ENCODE measurements at places on chromosomes 16 and 17.

DNA sequence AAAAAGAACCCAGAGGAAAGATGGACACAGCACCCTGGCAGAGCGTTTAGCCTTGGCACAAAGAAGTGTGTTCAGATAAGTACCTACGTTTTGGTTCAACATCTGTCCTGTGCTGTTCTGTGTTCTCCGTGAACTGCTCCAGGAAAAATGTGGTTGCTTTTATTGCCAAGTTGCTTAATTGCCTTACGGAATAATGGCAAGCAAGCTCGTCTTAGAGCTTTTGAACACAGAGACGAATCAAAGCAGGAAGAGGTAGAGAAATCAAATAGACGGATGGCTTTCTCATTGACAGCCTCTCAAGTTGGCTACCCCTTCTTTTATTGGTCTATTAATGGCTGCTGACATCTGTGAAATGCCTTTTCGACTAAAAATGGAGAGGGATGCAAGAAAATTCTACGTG, 911.1 kb upstream of the EEF2KMT start:
- DNase-seq, result no peak

DNA sequence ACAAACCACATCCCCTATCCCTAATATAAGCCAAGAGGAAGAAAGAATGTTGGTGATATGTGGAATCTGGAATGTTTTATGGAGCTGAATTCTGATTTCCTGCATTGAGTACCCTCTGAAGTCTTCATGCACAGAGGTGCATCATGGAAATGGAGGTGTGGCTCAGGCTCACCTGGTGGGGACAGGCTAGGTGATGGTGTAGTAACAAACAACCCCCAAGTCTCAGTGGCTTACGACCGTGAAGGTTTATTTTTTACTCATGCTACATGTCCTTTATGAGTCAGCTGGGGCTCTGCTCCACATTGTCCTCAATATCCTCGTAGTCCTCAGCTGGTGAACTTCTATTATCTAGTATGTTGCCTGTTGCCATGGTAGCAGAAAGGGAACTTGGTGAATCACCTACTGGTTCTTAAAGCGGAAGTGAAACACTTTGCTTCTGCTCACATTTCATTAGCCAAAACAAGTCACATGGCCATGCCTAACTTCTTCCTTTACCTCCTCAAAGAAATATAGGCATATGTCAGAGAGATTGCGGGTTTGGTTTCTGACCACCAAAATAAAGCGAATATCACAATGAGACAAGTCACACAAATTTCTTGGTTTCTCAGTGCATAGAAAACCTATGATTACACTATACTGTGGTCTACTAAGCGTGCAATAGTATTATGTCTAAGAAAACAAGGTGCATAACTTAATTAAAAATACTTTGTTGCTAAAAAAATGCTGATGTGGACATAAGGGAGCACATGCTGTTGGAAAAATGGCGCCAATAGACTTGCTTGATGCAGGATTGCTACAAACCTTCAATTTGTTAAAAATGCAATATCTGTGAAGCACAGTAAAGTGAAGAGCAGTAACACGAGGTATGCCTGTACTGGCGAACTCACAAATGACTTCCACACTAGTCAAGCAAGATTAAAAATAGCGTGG, at the start of gene PMFBP1:
Gene PMFBP1, minus strand, starts transcription at position 51 of the 930 bp plus-strand sequence. CDS start 947 bp downstream, outside the sequence.
- peak; percentile 8 for DNase-seq

GRCh38 chr17:8857919-8858318, 9.6 kb downstream of the PIK3R6 start:
- DNase-seq, result peak; percentile 66

GRCh38 chr16:1619976-1620375, 7.8 kb downstream of the CRAMP1 start:
- no peak for DNase-seq

DNA sequence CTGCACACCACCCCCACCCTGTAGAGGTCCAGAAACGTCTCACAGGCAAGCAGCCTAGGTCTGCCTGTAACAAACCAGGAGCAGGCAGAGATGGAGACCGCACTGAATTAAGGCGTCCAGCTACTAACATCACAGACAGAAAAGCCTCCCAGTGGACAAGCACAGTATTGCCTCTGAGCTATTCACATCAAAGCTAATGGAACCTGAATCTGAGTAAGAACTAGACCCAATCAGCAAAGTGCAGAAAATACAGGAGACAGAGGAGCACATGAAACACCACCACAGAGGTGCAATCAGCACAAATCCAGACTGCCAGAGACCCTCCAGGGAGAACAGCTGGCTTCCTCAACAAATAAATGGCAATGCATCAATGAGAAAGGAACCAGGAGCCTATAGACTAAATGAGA, 22.2 kb upstream of the PEMT start:
- peak; percentile 77 for DNase-seq

- no peak for DNase-seq
These were observed at the start of gene PNMT for GRCh38 chr17:39667945-39668924. Gene PNMT, plus strand, starts transcription at chr17:39668453. Its CDS starts 23 bp downstream, at chr17:39668476.

- DNase-seq, result no peak
These were observed 476.8 kb downstream of the HAPSTR1 start for GRCh38 chr16:9568261-9568660.

- DNase-seq, result no peak
These were observed 36.4 kb downstream of the MBTPS1 start for GRCh38 chr16:84080378-84080777.

GRCh38 chr17:57121308-57122042, 36.4 kb downstream of the AKAP1 start:
- DNase-seq, result no peak

DNA sequence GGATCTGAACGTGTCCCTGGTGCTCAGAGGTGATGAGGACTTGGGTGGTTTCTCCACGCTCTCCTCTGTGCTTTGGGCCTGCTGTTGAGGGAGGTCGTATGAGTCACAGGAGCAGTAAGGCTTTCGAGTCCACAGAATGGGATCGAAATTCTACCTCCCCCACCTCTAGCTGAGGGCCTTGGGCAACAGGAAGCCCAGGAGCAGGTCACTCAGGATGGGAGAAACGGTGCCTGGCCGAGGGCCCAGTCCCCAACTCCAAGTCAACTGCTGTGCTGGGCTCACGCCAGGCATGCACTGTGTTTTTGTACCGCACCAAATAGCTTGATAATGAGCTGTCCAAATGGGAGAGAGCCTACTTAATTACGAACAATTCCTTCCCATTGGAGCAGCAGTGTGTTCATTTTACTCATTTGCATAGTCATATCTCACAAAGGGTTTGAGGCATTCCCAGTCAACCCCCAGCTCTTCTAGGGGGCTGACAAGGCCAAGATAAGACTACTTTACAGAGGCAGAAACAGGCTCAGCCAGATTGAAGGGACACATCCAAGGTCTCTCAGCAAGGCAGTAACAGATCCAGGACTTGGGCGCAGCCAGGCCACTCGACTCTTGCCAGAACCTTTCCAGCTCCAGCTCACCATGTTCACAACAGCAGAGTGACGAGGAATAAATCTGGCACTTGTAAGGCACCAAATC, 53.6 kb downstream of the WNT3 start:
- DNase-seq, result no peak

- peak; percentile 31 for DNase-seq
These were observed 233.1 kb upstream of the AXIN2 start for GRCh38 chr17:65794572-65794971.

GRCh38 chr16:89377453-89377848, 112.9 kb downstream of the ANKRD11 start:
- DNase-seq, result no peak

DNA sequence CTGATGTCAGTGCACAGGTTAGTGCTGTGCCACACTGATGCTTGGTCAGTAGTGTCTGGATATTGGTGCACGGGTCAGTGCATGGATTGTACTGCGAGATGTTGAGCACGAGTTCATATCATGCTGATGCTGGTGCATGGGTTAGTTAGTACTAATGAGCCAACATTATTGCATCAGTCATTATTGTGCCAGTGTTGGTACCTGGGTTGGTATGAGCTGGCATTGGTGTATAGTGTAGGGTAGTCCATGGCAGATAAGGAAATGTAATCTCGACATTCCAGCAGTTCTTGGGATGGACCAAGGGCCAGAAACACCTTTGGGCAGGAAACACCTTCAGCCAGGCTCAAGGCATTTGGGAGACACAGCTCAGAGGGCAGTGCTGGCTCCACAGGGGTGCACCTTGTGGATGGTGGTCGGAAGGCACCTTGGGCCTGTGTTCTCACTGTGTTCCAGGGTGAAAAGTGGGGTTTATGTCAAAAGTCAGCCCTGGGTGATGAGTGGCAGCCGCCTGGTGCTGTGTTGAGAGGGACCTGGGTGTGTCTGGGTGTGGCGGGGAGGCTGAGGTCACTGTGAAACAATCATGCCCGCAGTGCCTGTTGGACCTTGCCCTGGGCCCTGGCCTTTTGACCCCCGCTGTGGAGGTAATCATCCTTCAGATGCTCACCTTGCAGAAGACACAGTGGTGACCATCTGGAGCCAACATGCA, 100.7 kb upstream of the ZNF469 start:
- DNase-seq, result no peak

DNA sequence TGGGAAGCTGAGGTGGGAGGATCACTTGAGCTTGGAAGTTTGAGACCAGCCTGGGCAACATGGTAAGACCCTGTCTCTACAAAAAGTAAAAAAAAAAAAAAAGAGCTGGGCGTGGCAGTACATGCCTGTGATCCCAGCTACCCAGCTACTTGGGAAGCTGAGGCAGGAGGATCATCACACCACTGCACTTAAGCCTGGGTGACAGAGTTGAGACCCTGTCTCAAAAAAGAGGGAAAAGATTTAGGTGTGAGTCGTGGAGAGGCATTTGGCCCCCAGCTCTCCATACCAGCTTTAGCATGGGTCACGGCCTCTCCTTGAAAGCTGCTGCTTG, 19.1 kb downstream of the ST6GALNAC2 start:
- no peak for DNase-seq

DNA sequence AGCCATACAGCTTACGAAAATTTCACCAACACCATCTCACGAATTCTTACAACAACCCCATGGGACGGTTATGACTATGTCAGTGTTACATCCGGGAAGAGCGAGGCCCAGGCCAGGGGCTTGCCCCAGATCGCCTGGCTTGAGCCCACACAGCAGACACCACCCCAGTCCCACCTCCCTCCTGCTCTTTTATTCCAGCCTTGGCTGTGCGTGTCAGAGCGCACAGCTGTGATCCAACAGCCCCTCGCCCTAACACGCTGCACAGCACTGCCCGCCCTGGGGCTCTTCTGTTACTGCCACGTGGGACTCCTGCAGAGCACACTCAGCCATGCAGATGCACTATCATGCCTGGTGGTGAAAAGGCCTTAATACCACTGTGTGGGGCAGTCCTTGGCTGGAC, 127.9 kb downstream of the ENGASE start:
- DNase-seq, result no peak

DNA sequence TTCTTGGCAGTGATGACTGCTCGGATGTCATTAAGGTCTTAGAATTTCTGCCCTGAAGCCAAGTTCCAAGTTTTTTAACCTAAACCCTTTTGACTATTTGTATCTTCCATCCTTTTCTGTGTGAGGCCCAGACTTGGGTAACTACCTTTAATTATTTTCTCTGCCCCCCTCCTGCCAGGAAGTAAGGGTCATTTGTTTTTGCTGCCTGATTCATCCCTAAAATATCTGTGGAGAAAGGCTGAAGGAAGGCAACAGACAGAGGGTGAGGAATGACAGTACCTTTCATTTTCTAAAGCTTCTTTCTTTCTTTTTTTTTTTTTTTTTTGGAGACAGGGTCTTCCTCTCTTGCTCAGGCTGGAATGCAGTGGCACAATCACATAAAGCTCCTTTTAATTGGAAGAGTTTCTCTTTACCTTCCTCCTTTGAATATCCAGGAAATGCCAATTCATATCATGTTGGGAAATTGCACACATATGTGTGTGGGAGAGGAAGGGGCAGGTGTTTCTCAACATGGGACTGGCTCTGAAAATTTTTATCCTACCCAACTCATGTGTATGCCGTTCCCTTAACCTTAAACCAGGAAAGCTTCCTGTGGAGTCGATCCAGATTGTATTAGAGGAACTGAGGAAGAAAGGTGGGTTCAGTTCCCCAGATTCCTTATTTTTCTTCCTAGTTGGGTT, 957 bp downstream of the VPS25 start:
- no peak for DNase-seq

DNA sequence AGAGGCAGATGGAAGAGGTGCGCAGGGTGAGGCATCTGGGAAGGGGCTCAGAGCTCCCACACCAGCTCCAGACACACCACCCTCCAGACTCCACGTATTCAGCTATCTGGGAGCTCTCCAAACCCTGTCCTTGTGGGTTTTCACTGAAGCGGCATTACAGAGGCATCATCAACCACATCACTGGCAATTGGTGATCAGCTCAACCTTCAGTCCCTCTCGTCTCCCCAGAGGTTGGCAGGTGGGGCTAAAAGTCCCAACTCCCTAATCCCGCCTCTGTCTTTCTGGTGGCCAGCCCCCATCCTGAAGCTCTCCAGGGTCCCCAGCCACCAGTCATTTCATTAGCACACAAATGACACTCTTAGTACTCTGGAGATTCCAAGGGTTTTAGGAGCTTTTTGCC, 123.9 kb downstream of the KCNJ12 start:
- no peak for DNase-seq

GRCh38 chr17:71361656-71362450, 759.0 kb upstream of the SOX9 start:
- DNase-seq, result no peak

- DNase-seq, result no peak
These were observed 41.7 kb downstream of the PGS1 start for GRCh38 chr17:78419970-78420815.

- DNase-seq, result no peak
These were observed 445.4 kb upstream of the GOT2 start for GRCh38 chr16:59179446-59180082.

DNA sequence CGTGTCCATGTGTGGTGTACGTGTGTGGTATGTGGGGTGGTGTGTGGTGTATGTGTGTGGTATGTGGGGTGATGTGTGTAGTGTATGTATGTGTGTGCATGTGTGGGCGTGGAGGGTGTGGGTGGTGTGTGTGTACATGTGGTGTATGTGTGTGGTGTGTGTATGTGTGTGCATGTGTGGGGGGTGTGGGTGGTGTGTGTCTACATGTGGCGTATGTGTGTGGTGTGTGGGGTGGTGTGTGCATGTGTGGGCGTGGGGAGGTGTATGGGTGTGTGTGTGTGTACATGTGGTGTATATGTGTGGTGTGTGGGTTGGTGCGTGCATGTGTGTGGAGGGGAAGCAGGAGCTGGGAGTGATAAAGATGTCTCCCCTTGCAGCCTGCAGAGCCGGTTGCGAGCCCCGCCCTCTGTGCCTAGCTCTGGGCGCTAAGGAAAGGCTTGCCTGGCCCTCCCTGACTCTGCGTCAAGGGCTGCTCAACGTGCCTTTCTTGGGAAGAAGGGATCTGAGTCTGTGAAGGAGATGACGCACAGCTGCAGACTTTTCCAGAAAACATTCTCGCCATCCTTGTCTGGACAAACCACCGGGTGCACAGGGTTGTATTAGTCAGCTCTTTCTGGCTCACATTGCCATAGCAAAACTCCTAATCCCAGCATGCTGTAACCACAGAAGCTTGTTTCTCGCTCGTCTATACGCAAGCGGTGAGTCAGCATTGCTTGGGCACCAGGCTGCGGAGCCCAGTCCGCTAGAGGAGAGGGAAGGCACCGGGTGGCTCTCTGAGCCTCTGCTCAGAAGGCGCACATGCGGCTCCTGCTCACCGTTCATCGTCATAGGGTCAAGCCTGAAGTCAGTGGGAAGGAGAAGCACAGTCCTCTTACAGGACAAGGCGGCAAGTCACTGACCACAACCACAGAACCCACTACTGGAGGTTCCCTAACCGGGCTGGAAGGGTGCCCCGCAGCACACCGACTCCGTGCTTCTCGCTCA, 2.0 kb upstream of the CD300H start:
- no peak for DNase-seq

- peak; percentile 37 for DNase-seq
These were observed 26.4 kb upstream of the MRPS23 start for GRCh38 chr17:57876023-57876865.

GRCh38 chr17:80880648-80880985, 111.0 kb upstream of the CHMP6 start:
- DNase-seq, result no peak

GRCh38 chr17:29591737-29592608, 959 bp upstream of the ANKRD13B start:
- DNase-seq, result peak; percentile 60

Data from Jurkat, Clone E6-1 (cell line).